A549 treated with dexamethasone at 1 μM for 4 hours (cell line): ENCODE measurements at places on chromosomes 4 and X. TPM values are rescaled to one million over a fixed set of nuclear protein-coding genes. Genes with fewer than 3 reads are reported as not detected.

P2RY4 gene
- total RNA-seq, result not detected in 5 replicates

MAGED4 gene
- total RNA-seq, result 5.9 to 11.3 TPM (median 8.9 TPM) in 5 replicates

PCDH11X gene
- 0.02 TPM in 2 of 5 replicates, not detected in the others for total RNA-seq

UGT2B15 gene
- 0.04 to 0.14 TPM (median 0.13 TPM) in 5 replicates for total RNA-seq

GAGE1 gene
- total RNA-seq, result 0.17 TPM in 1 of 5 replicates, not detected in the others

CHIC1 gene
- 3.7 to 6.1 TPM (median 4.9 TPM) in 5 replicates for total RNA-seq

UCP1 gene
- total RNA-seq, result 0.06 to 0.07 TPM (median 0.07 TPM) in 3 of 5 replicates, not detected in the others

BTC gene
- total RNA-seq, result 0.90 to 1.5 TPM (median 0.92 TPM) in 5 replicates

XK gene
- total RNA-seq, result 0.35 to 0.43 TPM (median 0.42 TPM) in 5 replicates

SUV39H1 gene
- total RNA-seq, result 20.5 to 25.3 TPM (median 24.6 TPM) in 5 replicates

LAP3 gene
- 33.7 to 47.8 TPM (median 37.6 TPM) in 5 replicates for total RNA-seq

SLC26A1 gene
- 0.12 to 0.26 TPM (median 0.18 TPM) in 5 replicates for total RNA-seq

TMPRSS11A gene
- not detected in 5 replicates for total RNA-seq

TMEM154 gene
- total RNA-seq, result 0.03 to 0.20 TPM (median 0.09 TPM) in 4 of 5 replicates, not detected in the other

VCX2 gene
- not detected in 5 replicates for total RNA-seq

CYP2U1 gene
- 1.3 to 1.8 TPM (median 1.7 TPM) in 5 replicates for total RNA-seq

GCNA gene
- 1.4 to 2.4 TPM (median 1.9 TPM) in 5 replicates for total RNA-seq

MCF2 gene
- 0.07 to 0.11 TPM (median 0.07 TPM) in 3 of 5 replicates, not detected in the others for total RNA-seq

AWAT2 gene
- not detected in 5 replicates for total RNA-seq

PABPC1L2A gene
- not detected in 5 replicates for total RNA-seq

USP53 gene
- 7.1 to 11.8 TPM (median 10.6 TPM) in 5 replicates for total RNA-seq

FAM9B gene
- total RNA-seq, result 0.06 to 0.09 TPM in 2 of 5 replicates, not detected in the others

PPP1R2C gene
- total RNA-seq, result not detected in 5 replicates

RIPPLY1 gene
- total RNA-seq, result 0.11 TPM in 2 of 5 replicates, not detected in the others

DGKK gene
- total RNA-seq, result not detected in 5 replicates

CSAG2 gene
- total RNA-seq, result not detected in 5 replicates

NEUROG2 gene
- total RNA-seq, result not detected in 5 replicates

TMEM255A gene
- 0.33 to 1.1 TPM (median 0.61 TPM) in 5 replicates for total RNA-seq

CPXCR1 gene
- not detected in 5 replicates for total RNA-seq

SLC49A3 gene
- total RNA-seq, result 0.09 to 0.25 TPM (median 0.13 TPM) in 5 replicates

DCX gene
- total RNA-seq, result not detected in 5 replicates

IL2RG gene
- 0.06 to 0.25 TPM (median 0.16 TPM) in 5 replicates for total RNA-seq

NLGN4X gene
- total RNA-seq, result 0.02 to 0.12 TPM (median 0.04 TPM) in 4 of 5 replicates, not detected in the other

IL21 gene
- total RNA-seq, result not detected in 5 replicates

CNKSR2 gene
- 2.0 to 2.9 TPM (median 2.7 TPM) in 5 replicates for total RNA-seq

FHDC1 gene
- 0.78 to 1.1 TPM (median 0.97 TPM) in 5 replicates for total RNA-seq

STPG2 gene
- not detected in 5 replicates for total RNA-seq

FAM13A gene
- 4.8 to 7.5 TPM (median 5.9 TPM) in 5 replicates for total RNA-seq

ZAR1 gene
- 0.06 TPM in 1 of 5 replicates, not detected in the others for total RNA-seq

LDB2 gene
- total RNA-seq, result not detected in 5 replicates

YIPF7 gene
- total RNA-seq, result not detected in 5 replicates

SPOCK3 gene
- total RNA-seq, result 0.17 to 0.26 TPM (median 0.22 TPM) in 5 replicates

CYBB gene
- 0.02 to 0.09 TPM (median 0.04 TPM) in 5 replicates for total RNA-seq

FAM9C gene
- 0.05 TPM in 1 of 5 replicates, not detected in the others for total RNA-seq

POF1B gene
- 2.0 to 3.0 TPM (median 2.4 TPM) in 5 replicates for total RNA-seq

MAOB gene
- 0.14 to 0.25 TPM (median 0.19 TPM) in 5 replicates for total RNA-seq

TMPRSS11F gene
- not detected in 5 replicates for total RNA-seq

SHOX gene
- total RNA-seq, result 0.02 to 0.05 TPM (median 0.04 TPM) in 4 of 5 replicates, not detected in the other

TKTL2 gene
- total RNA-seq, result not detected in 5 replicates

DMRTC1B gene
- total RNA-seq, result not detected in 5 replicates

RPS6KA6 gene
- 3.7 to 7.1 TPM (median 5.7 TPM) in 5 replicates for total RNA-seq
